Nucleus accumbens (tissue), 56 donors: ENCODE measurements at places on chromosomes 2 and 18.

- DNase-seq = no peak
Measured at GRCh38 chr18:2114765-2115164, 456.5 kb downstream of the METTL4 start.

DNA sequence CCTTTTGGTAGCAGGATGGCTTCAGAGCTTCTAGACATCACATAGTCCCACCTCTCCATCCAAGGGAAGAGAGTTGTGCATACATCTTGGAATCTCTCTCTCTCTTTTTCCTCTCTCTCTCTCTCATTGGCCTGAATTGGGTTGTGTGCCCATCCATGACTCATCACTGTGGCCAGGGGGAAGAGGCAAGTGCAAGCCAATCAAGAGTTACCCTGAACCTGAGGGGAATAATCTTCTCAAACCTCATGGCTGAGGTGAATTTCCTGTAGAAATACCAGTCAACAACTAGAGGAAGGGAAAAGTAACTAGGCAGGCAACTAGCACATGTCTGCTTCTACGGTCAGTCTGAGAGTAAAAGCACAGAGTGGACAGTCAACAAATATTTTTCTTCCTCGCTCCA is 7.3 kb upstream of the CHN1 start:
- no peak for DNase-seq

- DNase-seq = no peak
Measured at GRCh38 chr2:8115456-8115855, 566.4 kb upstream of the ID2 start.

GRCh38 chr2:178008636-178009289 is 63.8 kb downstream of the PDE11A start:
- no peak for DNase-seq
